ENCODE measurements at places on chromosomes 4 and X.

GRCh38 chr4:150206954-150207353 is 128.7 kb downstream of the DCLK2 start:
- DNase-seq, result no peak

DNA sequence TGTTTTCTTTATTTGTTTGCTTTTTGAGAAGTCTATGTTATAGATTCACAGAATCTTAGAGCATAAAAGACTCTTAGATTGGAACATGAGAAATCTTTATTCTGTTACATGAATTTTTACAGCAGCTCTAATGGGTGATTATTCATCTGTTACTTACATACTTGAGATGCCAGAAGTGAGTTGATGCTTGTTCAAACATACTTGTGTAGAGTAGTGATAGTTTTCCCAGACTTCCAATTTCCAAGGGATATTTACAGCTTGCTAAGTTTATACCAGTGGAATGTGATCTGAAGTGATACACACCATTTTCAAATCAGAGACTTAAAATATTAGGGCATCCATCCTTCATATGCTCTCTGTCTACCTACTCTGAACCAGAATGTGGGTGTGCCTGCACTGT is 252.9 kb upstream of the SMIM31 start:
- DNase-seq, result peak; percentile 25

- no peak for DNase-seq
These were observed 324.5 kb downstream of the DHRSX start for GRCh38 chrX:2176274-2176673.

GRCh38 chr4:31715302-31715701 is 995.1 kb downstream of the PCDH7 start:
- no peak for DNase-seq

GRCh38 chr4:86549163-86549788 is 44.8 kb upstream of the PTPN13 start:
- DNase-seq, result no peak

DNA sequence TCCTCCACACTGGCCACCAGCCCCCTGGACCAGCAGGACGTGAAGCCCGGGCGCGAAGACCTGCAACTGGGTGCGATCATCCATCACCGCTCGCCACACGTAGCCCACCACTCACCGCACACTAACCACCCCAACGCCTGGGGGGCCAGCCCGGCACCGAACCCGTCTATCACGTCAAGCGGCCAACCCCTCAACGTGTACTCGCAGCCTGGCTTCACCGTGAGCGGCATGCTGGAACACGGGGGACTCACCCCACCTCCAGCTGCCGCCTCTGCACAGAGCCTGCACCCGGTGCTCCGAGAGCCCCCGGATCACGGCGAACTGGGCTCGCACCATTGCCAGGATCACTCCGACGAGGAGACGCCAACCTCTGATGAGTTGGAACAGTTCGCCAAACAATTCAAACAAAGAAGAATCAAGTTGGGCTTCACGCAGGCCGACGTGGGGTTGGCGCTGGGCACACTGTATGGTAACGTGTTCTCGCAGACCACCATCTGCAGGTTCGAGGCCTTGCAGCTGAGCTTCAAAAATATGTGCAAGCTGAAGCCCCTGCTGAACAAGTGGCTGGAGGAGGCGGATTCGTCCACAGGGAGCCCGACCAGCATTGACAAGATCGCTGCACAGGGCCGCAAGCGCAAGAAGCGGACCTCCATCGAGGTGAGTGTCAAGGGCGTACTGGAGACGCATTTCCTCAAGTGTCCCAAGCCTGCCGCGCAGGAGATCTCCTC is 600 bp downstream of the POU3F4 start:
- DNase-seq, result no peak

DNA sequence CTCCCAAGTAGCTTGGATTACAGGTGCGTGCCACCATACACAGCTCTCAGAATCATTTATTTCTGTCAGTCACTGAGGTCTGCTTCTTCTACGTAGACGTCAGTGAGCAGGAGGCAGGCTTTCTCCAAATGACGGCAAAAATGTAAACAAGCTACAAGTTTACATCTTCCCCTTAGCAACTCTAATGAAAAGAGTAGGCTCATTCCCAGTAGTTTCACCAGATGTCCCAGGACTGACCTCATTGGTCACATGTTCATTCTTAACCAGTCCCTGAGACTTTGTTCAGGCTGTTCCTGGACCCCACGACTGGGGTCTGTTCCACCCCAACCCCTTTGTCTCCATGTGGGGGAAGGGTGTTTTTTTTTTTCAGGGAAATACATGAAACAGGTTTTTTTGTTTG is 67.1 kb downstream of the TENM3 start:
- DNase-seq, result no peak

DNA sequence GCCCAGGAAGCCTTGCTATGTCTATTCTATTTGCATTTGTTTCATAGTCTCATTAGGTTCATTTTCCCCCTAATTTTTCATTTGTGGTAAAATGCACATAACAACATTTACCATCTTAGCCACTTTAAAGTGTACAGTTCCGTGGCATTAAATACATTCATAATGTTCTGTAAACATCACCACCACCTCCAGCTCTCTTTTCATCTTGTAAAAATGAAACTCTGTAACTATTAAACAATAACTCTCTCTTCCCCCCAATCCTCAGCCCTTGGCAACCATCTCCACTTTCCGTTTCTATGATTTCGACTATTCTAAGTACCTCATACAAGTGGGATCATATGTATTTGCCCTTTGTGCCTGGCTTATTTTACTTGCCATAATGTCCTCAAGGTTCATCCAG is 19.9 kb downstream of the ARHGEF38 start:
- no peak for DNase-seq

GRCh38 chr4:71867598-71867997 is 83.7 kb upstream of the GC start:
- DNase-seq, result no peak

DNA sequence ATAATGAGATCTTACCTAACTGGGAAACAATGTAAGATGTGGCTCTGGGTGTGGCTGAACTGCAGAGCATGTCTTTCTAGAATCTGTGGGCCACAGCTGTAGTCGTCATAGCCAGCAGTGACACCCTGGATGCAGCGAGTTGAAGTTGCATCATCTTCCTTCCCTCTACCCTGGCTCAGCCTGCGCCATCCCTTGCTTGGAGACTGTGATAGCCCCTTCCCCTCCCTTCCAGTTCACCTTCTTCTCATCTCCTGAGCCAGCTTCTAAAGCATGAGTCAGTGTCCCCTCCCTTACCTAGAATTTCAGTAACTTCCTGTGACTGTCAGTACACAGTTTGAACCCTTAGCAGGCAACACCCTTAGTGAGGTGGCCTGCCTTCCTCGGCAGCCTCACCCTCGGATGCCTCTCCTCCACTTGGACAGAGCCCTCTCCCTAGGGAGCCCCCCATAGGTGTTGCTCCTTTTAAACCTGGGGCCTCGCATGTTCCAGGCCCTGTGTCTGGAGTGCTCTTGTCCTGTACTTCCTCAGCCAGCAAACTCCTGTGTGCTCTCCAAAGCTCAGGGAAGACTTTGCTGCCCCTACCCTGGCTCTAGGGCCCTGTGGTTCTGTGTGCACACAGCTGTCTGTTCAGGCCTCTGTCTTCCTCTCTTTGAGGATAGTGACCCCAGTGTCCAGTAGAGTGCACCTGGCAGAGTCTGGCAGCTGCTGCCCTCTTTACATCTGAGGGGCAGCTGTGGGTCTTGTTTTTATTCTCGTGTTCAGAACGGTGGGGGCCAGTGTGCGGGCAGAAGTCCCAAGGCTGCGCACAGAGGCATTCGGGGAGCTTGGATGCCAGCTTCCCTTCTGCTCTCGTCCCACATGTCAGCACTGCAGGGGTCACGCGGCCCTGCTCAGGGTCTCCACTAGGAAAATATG is 43.7 kb upstream of the TADA2B start:
- peak; percentile 79 for DNase-seq

GRCh38 chr4:162347156-162347841 is 183.5 kb upstream of the FSTL5 start:
- no peak for DNase-seq
